ENCODE measurements at places on chromosomes 16 and 17.

DNA sequence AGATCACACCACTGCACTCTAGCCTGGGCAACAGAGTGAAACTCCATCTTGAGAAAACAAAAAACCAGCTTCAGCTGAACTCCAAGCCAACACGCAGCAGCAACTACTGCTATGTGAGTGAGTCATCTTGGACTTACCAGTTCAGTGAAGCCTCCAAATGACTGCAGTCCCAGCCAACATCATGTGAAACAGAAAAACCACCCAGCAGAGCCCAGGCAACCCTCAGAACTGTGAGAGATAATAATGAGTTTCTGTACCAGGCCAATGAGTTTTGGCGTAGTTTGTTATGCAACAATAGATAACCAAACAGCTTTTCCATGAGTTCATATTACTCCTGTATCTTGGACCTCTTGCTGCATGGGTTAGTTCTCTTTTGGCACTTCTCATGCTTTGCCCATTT, 23.3 kb downstream of the PHF12 start:
- peak; percentile 32 for DNase-seq

GRCh38 chr16:28180655-28181460, 30.9 kb downstream of the XPO6 start:
- no peak for DNase-seq

DNA sequence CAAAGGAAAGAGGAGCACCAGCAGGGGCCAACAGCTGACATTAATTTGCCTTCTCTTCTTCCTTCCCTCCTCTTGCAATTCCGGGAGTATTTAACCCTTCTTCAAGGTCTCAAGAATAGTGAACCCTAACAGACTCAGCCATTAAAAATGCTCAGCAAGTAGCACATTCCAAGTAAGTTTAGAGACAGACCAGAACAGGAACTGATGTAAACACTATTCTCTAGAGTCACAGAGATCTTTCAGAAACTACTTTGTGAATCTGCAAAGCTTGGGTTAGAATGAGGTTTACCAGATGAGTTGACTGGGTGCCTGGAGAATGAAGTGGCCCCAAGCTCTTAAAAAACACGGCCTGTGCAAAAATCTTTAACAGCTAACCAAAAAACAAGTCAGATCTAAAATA, 50.9 kb downstream of the TEX2 start:
- no peak for DNase-seq

GRCh38 chr17:35094902-35095301, 24.8 kb downstream of the RAD51D start:
- no peak for DNase-seq

All from activated naive CD4-positive, alpha-beta T cell treated with anti-CD3 and anti-CD28 coated beads, Interleukin-2, amount 50 U/mL, for 16 hours (primary cell).